ENCODE measurements at places on chromosomes 1 and 21. TPM values are rescaled to one million over a fixed set of nuclear protein-coding genes. Genes with fewer than 3 reads are reported as not detected.

FCER1A gene
- 1.5 TPM for total RNA-seq

TDRD5 gene
- not detected for total RNA-seq

CALML6 gene
- not detected for total RNA-seq

OR2L3 gene
- total RNA-seq, result not detected

KLHDC7A gene
- not detected for total RNA-seq

DYNLT5 gene
- total RNA-seq, result not detected

SELENBP1 gene
- total RNA-seq, result 52.4 TPM

HAO2 gene
- 1.4 TPM for total RNA-seq

CCDC30 gene
- 1.5 TPM for total RNA-seq

GUCA2A gene
- total RNA-seq, result not detected

IGFN1 gene
- 5.4 TPM for total RNA-seq

ACTN2 gene
- 28.9 TPM for total RNA-seq

CACNA1S gene
- not detected for total RNA-seq

LAMC2 gene
- total RNA-seq, result 5.9 TPM

RHBG gene
- 0.49 TPM for total RNA-seq

ZSWIM5 gene
- total RNA-seq, result 3.4 TPM

OR2M5 gene
- total RNA-seq, result not detected

SLC1A7 gene
- 0.24 TPM for total RNA-seq

TAF5L gene
- 3.3 TPM for total RNA-seq

SEC16B gene
- total RNA-seq, result 4.7 TPM

C1orf167 gene
- 0.82 TPM for total RNA-seq

ZNF683 gene
- total RNA-seq, result not detected

PCP4 gene
- 35.9 TPM for total RNA-seq

PLEKHN1 gene
- not detected for total RNA-seq

RLF gene
- total RNA-seq, result 68.0 TPM

CAPN8 gene
- total RNA-seq, result 0.59 TPM

ZNF496 gene
- 46.5 TPM for total RNA-seq

OR10Z1 gene
- total RNA-seq, result not detected

FMO4 gene
- total RNA-seq, result 10.7 TPM

SFN gene
- total RNA-seq, result 0.55 TPM

SPTA1 gene
- not detected for total RNA-seq

GJB5 gene
- not detected for total RNA-seq

KCNJ9 gene
- total RNA-seq, result not detected

UTS2 gene
- total RNA-seq, result not detected

LCE1C gene
- total RNA-seq, result not detected

SYNJ1 gene
- total RNA-seq, result 25.0 TPM

SLAMF6 gene
- total RNA-seq, result 0.82 TPM

NEK2 gene
- not detected for total RNA-seq

NTRK1 gene
- 0.35 TPM for total RNA-seq

BACE2 gene
- 86.0 TPM for total RNA-seq

OR2T8 gene
- not detected for total RNA-seq

OR10J1 gene
- total RNA-seq, result not detected

DEGS1 gene
- 38.2 TPM for total RNA-seq

GBP6 gene
- total RNA-seq, result not detected

CD53 gene
- total RNA-seq, result 10.6 TPM

RHCE gene
- not detected for total RNA-seq

AGO4 gene
- total RNA-seq, result 10.8 TPM

NBPF10 gene
- 1.3 TPM for total RNA-seq

EMC1 gene
- total RNA-seq, result 43.0 TPM

FCMR gene
- total RNA-seq, result 1.7 TPM
